ENCODE measurements at places on chromosomes 7 and 10. TPM values are rescaled to one million over a fixed set of nuclear protein-coding genes. Genes with fewer than 3 reads are reported as not detected.

The PCLO gene
- total RNA-seq = 0.59 TPM

The ERVW-1 gene
- not detected for total RNA-seq

The FAM25A gene
- total RNA-seq = not detected

The CPA4 gene
- total RNA-seq = 113 TPM

The CNOT4 gene
- 7.4 TPM for total RNA-seq

The C10orf67 gene
- not detected for total RNA-seq
